Activated naive CD8-positive, alpha-beta T cell treated with anti-CD3 and anti-CD28 coated beads, Interleukin-2, amount 10 ng/mL, durations not matched to agents 7 days and 5 days (primary cell): ENCODE measurements at places on chromosomes 16 and 17. TPM values are rescaled to one million over a fixed set of nuclear protein-coding genes. Genes with fewer than 3 reads are reported as not detected.

The KRT24 gene
- total RNA-seq = not detected

The GUCY2D gene
- total RNA-seq = not detected

The CDH3 gene
- total RNA-seq = 0.28 TPM

The NEUROD2 gene
- not detected for total RNA-seq

GRCh38 chr16:49503256-49504022 lies 129.8 kb downstream of the C16orf78 start:
- no peaks in the 10 kb centered on the region for H3K27me3 ChIP-seq
- no peak overlapping the region for H3K27ac ChIP-seq
- peaks cover 8% of the 10 kb centered on the region for H3K4me1 ChIP-seq
- H3K4me3 ChIP-seq = no peak overlapping the region
- H3K36me3 ChIP-seq = no peaks in the 10 kb centered on the region
- DNase-seq = peak; percentile 22

- no peak overlapping the region for H3K4me3 ChIP-seq
- H3K27me3 ChIP-seq = peaks cover 6% of the 10 kb centered on the region
- H3K4me1 ChIP-seq = no peaks in the 10 kb centered on the region
- DNase-seq = no peak
- H3K36me3 ChIP-seq = no peaks in the 10 kb centered on the region
- no peak overlapping the region for H3K27ac ChIP-seq
Measured at GRCh38 chr17:13046361-13046760, 28.5 kb upstream of the ELAC2 start.

- DNase-seq = no peak
- peaks cover 2% of the 10 kb centered on the region for H3K4me1 ChIP-seq
- no peak overlapping the region for H3K27ac ChIP-seq
- no peak overlapping the region for H3K4me3 ChIP-seq
- peaks cover 47% of the 10 kb centered on the region for H3K36me3 ChIP-seq
Measured at GRCh38 chr17:59190806-59191205, 19.0 kb upstream of the SMG8 start.

- no peak overlapping the region for H3K4me3 ChIP-seq
- peaks cover 10% of the 10 kb centered on the region for H3K27me3 ChIP-seq
- no peaks in the 10 kb centered on the region for H3K36me3 ChIP-seq
- no peaks in the 10 kb centered on the region for H3K4me1 ChIP-seq
- H3K27ac ChIP-seq = no peak overlapping the region
Measured at GRCh38 chr16:48201515-48202201, 42.4 kb upstream of the LONP2 start.

DNA sequence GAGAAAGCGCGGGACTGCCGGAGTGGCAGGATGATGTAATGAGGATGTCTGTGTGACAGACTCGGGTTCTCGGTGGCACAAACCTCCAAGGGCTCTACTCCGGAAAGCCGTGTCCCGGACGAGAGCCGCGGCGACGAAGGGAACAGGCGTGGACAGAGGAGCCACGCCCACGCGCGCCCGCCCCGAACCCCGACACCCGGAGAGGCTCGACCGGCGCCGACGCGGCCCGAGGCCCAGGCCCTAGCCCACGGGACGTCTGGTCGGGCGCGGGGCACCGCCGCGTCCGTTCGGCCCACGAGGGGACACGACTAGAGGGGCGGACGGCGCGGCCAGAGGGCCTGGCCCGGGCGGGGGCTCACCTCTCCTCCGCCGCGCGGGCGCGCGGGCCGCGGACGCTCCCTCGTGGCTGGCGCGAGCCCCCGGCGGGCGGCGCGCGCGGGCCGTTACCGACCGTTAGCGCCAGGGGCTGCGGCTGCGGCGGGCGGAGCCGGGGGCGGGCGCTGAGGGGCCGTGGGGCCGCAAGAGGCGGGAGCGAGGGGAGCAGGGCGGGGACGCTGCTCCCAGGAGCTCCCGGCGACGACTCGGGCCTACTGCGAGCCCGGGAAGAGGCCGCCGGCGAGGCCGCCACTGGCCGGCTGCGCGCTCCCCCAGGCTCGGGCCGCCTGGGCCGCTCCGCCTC lies 2.1 kb upstream of the IRX5 start:
- H3K27ac ChIP-seq = peak overlapping the region; percentile 79
- peak overlapping the region; percentile 90 for H3K4me3 ChIP-seq
- DNase-seq = no peak
- peaks cover 1% of the 10 kb centered on the region for H3K36me3 ChIP-seq

GRCh38 chr17:917941-918740 lies 61.4 kb downstream of the NXN start:
- H3K36me3 ChIP-seq = no peaks in the 10 kb centered on the region
- H3K27me3 ChIP-seq = peaks cover 15% of the 10 kb centered on the region
- peaks cover 2% of the 10 kb centered on the region for H3K4me1 ChIP-seq

- H3K27me3 ChIP-seq = no peaks in the 10 kb centered on the region
- no peak overlapping the region for H3K27ac ChIP-seq
- no peak overlapping the region for H3K4me3 ChIP-seq
- no peak for DNase-seq
- H3K4me1 ChIP-seq = peaks cover 17% of the 10 kb centered on the region
Measured at GRCh38 chr17:29677824-29678223, 55.1 kb upstream of the CORO6 start.

GRCh38 chr17:79802736-79803420 lies 6.0 kb upstream of the CBX8 start:
- peaks cover 73% of the 10 kb centered on the region for H3K27me3 ChIP-seq
- no peak for DNase-seq
- H3K4me3 ChIP-seq = peak overlapping the region; percentile 28
- peaks cover 36% of the 10 kb centered on the region for H3K4me1 ChIP-seq
- no peak overlapping the region for H3K27ac ChIP-seq

GRCh38 chr17:44555099-44555498 lies 2.2 kb upstream of the FZD2 start:
- peaks cover 2% of the 10 kb centered on the region for H3K36me3 ChIP-seq
- H3K27me3 ChIP-seq = peaks cover 61% of the 10 kb centered on the region
- H3K4me1 ChIP-seq = peaks cover 22% of the 10 kb centered on the region
- H3K4me3 ChIP-seq = no peak overlapping the region
- no peak overlapping the region for H3K27ac ChIP-seq
- no peak for DNase-seq

- H3K36me3 ChIP-seq = peaks cover 52% of the 10 kb centered on the region
- H3K27ac ChIP-seq = no peak overlapping the region
- H3K4me3 ChIP-seq = no peak overlapping the region
- peaks cover 33% of the 10 kb centered on the region for H3K4me1 ChIP-seq
- H3K27me3 ChIP-seq = no peaks in the 10 kb centered on the region
Measured at GRCh38 chr16:17446661-17447060, 24.1 kb downstream of the XYLT1 start.

DNA sequence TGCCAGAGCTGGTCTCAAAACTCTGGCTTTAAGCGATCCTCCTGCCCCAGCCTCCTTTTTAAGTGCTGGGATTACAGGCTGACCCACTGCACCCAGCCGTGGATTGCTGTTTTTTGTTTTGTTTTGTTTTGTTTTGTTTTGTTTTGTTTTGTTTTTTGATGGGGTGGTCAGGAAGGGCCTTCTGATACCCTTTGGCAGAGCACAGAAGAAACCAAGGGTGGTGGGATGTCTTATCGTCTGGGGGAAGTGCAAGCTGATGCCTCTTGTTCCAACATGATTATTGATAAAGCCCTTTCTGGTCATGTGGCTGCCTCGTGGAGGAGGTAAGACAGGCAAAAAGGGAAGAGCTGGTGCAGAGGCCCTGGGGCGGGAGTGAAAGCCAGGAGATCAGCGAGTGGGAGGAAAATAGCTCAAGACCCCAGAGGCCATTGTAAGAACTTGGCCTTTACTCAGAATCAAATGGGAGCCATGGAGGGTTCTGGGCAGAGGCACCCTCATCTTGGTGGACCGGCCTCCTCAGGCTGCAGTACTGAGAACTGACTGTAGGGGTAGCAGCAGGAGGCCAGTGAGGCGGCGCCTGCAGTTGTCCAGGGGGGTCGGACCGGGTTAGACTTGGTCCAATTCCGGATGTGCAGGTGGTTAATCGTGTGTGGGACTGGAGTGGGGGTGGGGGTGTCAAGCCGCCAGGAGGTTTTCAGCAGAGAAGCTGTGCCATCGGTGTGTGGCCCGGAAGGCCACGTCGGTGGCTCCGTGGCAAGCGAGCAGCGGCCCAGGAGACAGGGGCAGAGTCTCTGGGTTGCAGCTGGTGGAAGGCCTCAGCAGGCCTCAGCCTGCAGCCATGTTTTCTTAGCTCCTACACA lies 84.4 kb upstream of the GSE1 start:
- no peak for DNase-seq
- no peak overlapping the region for H3K27ac ChIP-seq
- peaks cover 2% of the 10 kb centered on the region for H3K27me3 ChIP-seq
- no peaks in the 10 kb centered on the region for H3K4me1 ChIP-seq
- no peak overlapping the region for H3K4me3 ChIP-seq

GRCh38 chr17:1186923-1187771 lies 7.4 kb upstream of the ABR start:
- no peak overlapping the region for H3K4me3 ChIP-seq
- H3K27me3 ChIP-seq = peaks cover 12% of the 10 kb centered on the region
- peaks cover 16% of the 10 kb centered on the region for H3K4me1 ChIP-seq
- DNase-seq = peak; percentile 85
- no peak overlapping the region for H3K27ac ChIP-seq

- peaks cover 18% of the 10 kb centered on the region for H3K4me1 ChIP-seq
- no peak overlapping the region for H3K27ac ChIP-seq
- H3K36me3 ChIP-seq = no peaks in the 10 kb centered on the region
- H3K4me3 ChIP-seq = peak overlapping the region; percentile 80
- H3K27me3 ChIP-seq = peaks cover 47% of the 10 kb centered on the region
Measured at GRCh38 chr17:62653002-62653825, 25.7 kb downstream of the MRC2 start.

DNA sequence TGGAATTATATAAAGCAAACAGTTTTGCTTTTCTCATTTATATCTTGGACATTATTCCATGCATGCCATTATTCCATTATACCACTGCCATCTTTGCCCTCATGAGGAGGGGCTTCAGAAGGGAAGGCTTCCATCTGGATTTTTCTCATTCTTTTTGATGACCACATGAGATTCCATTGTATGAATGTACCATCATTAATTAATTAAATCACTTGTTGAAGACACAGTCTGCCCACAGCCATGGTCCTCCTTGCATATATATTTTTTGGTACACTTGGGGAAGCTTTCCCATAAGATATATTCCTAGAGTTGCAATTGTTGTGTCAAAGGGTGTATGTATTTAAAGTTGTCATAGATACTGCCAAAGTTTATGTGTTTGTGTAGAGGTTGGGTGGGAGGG lies 7.1 kb downstream of the ARL4D start:
- no peaks in the 10 kb centered on the region for H3K4me1 ChIP-seq
- no peak overlapping the region for H3K4me3 ChIP-seq
- H3K27ac ChIP-seq = no peak overlapping the region
- DNase-seq = no peak
- H3K36me3 ChIP-seq = no peaks in the 10 kb centered on the region
- H3K27me3 ChIP-seq = peaks cover 9% of the 10 kb centered on the region

- H3K36me3 ChIP-seq = peaks cover 7% of the 10 kb centered on the region
- DNase-seq = peak; percentile 12
- H3K4me1 ChIP-seq = peaks cover 15% of the 10 kb centered on the region
- H3K27me3 ChIP-seq = no peaks in the 10 kb centered on the region
- no peak overlapping the region for H3K27ac ChIP-seq
Measured at GRCh38 chr17:2347805-2348685, 10.7 kb downstream of the SGSM2 start.

- no peak overlapping the region for H3K4me3 ChIP-seq
- DNase-seq = no peak
- no peak overlapping the region for H3K27ac ChIP-seq
- peaks cover 33% of the 10 kb centered on the region for H3K36me3 ChIP-seq
Measured at GRCh38 chr17:80279895-80280294, 19.2 kb downstream of the RNF213 start.

GRCh38 chr16:85051683-85052082 lies 24.1 kb downstream of the KIAA0513 start:
- peaks cover 26% of the 10 kb centered on the region for H3K4me1 ChIP-seq
- no peak for DNase-seq
- H3K4me3 ChIP-seq = no peak overlapping the region

GRCh38 chr16:86227801-86228200 lies 282.5 kb upstream of the FOXF1 start:
- peaks cover 8% of the 10 kb centered on the region for H3K27me3 ChIP-seq
- H3K4me1 ChIP-seq = no peaks in the 10 kb centered on the region
- H3K36me3 ChIP-seq = no peaks in the 10 kb centered on the region
- DNase-seq = no peak
- H3K27ac ChIP-seq = no peak overlapping the region

GRCh38 chr17:19726631-19727376 lies 10.4 kb upstream of the SLC47A2 start:
- H3K4me1 ChIP-seq = peaks cover 3% of the 10 kb centered on the region
- no peak overlapping the region for H3K27ac ChIP-seq
- no peaks in the 10 kb centered on the region for H3K36me3 ChIP-seq
- peaks cover 2% of the 10 kb centered on the region for H3K27me3 ChIP-seq

GRCh38 chr17:15087946-15088345 lies 177.2 kb downstream of the PMP22 start:
- no peak for DNase-seq
- no peaks in the 10 kb centered on the region for H3K27me3 ChIP-seq
- no peak overlapping the region for H3K4me3 ChIP-seq
- H3K36me3 ChIP-seq = no peaks in the 10 kb centered on the region

DNA sequence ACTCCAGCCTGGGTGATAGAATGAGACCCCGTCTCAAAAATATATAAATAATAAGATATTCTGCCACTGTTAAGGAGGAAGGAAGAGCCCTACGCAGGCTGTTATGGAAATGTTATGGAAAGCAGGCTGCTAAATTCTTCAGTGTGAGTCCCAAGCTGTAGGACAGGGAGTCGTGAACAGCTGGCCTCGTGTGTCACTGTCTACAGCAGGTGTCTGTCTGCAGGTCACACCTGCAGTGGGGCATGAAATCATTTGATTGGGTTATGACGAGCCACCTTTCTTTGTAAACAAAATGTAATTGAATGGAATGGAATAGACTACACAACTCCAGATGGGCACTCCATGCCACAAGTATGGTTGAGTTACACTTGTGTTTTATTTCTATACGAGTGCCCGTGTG lies 15.6 kb upstream of the LITAF start:
- H3K4me1 ChIP-seq = peaks cover 1% of the 10 kb centered on the region
- H3K27ac ChIP-seq = no peak overlapping the region
- no peak overlapping the region for H3K4me3 ChIP-seq
- no peak for DNase-seq
- H3K36me3 ChIP-seq = no peaks in the 10 kb centered on the region
- H3K27me3 ChIP-seq = peaks cover 2% of the 10 kb centered on the region

GRCh38 chr17:56141046-56141839 lies 12.0 kb upstream of the ANKFN1 start:
- DNase-seq = no peak
- H3K27ac ChIP-seq = no peak overlapping the region
- no peaks in the 10 kb centered on the region for H3K36me3 ChIP-seq
- H3K27me3 ChIP-seq = no peaks in the 10 kb centered on the region

- peak overlapping the region; percentile 83 for H3K4me3 ChIP-seq
- peaks cover 73% of the 10 kb centered on the region for H3K4me1 ChIP-seq
- no peak for DNase-seq
- peaks cover 10% of the 10 kb centered on the region for H3K36me3 ChIP-seq
- H3K27ac ChIP-seq = peak overlapping the region; percentile 88
Measured at GRCh38 chr17:48443712-48444111, 13.7 kb upstream of the SKAP1 start.
